ENCODE measurements at places on chromosomes 1 and 21. TPM values are rescaled to one million over a fixed set of nuclear protein-coding genes. Genes with fewer than 3 reads are reported as not detected.

- H3K27me3 ChIP-seq = no peaks in the 10 kb centered on the region
- peak overlapping the region; percentile 63 for H3K4me3 ChIP-seq
- DNase-seq = peak; percentile 61
- no peaks in the 10 kb centered on the region for H3K36me3 ChIP-seq
Observed at GRCh38 chr1:45359882-45360513, 19.8 kb upstream of the MUTYH start.

- no peak overlapping the region for H3K4me3 ChIP-seq
- no peaks in the 10 kb centered on the region for H3K27me3 ChIP-seq
- DNase-seq = peak; percentile 4
- H3K36me3 ChIP-seq = no peaks in the 10 kb centered on the region
- H3K4me1 ChIP-seq = peaks cover 43% of the 10 kb centered on the region
- H3K27ac ChIP-seq = no peak overlapping the region
Observed at GRCh38 chr21:16192902-16193301, 463.1 kb downstream of the USP25 start.

DNA sequence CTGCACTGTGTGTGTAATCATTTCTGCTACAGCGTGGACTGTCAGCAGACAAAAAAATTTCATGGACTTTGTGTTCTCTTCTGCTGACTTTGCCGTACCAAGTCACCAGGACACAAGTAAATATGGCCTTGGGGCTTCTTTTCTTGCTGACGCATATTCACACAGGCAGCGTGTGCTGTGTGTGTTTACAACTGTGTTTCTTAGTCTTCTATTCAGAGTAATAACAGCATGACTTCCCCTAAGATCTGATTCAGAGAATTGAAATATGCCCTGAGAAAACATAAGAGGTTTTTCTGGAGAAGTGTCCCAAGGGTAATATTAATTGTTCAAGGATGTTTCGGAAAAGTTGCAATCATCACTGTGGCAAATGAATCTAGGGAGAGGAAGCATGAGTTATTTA lies 47.1 kb upstream of the DYNLT5 start:
- DNase-seq = peak; percentile 81
- H3K27ac ChIP-seq = peak overlapping the region; percentile 60
- H3K4me3 ChIP-seq = peak overlapping the region; percentile 45
- H3K36me3 ChIP-seq = peaks cover 16% of the 10 kb centered on the region
- peaks cover 21% of the 10 kb centered on the region for H3K4me1 ChIP-seq

DNA sequence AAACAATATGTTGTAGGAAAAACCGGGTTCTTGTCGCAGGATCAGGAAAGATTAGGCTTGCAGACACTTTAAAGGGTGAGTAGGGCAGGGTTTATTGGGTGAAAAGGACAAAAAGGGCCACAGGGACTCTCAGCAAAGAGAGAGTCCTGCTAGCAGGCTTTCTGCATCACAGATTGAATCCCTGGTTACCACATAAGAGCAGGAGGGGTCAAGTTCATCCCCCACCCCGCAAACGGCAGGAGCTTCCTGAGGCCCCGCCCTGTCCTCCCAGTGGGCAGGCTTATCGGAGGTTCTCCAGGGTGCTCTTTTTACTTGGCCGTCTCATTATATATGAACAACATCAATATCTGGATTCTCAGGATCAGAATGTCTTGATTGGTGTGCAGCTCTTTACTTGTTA lies 47.7 kb downstream of the SYCP1 start:
- H3K36me3 ChIP-seq = no peaks in the 10 kb centered on the region
- H3K27ac ChIP-seq = no peak overlapping the region
- peak overlapping the region; percentile 20 for H3K4me3 ChIP-seq
- peaks cover 9% of the 10 kb centered on the region for H3K27me3 ChIP-seq
- peaks cover 8% of the 10 kb centered on the region for H3K4me1 ChIP-seq

DNA sequence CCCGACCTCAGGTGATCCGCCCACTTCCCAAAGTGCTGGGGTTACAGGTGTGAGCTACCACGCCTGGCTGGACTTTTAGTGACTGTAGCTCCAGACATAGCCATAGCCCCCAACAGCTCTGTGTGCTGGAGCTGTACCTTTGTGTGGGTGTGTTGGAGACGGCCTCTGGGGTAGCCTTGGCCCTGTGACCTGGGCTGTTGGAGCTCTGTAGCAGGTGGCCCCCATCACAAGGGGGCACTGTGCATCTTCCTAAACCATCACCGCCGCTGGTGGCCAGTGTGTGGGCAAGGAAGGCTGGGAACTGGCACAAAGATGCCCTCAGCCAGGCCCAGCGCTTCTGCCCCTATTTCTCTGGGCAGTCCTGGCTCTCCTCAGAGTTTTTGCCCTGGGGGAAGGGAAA lies 38.4 kb upstream of the FOXO6 start:
- DNase-seq = peak; percentile 10
- peaks cover 35% of the 10 kb centered on the region for H3K4me1 ChIP-seq
- no peak overlapping the region for H3K4me3 ChIP-seq
- H3K27ac ChIP-seq = no peak overlapping the region
- no peaks in the 10 kb centered on the region for H3K36me3 ChIP-seq
- peaks cover 18% of the 10 kb centered on the region for H3K27me3 ChIP-seq

- peaks cover 89% of the 10 kb centered on the region for H3K4me1 ChIP-seq
- H3K27ac ChIP-seq = peak overlapping the region; percentile 80
- peak; percentile 13 for DNase-seq
- no peak overlapping the region for H3K4me3 ChIP-seq
- no peaks in the 10 kb centered on the region for H3K27me3 ChIP-seq
- peaks cover 5% of the 10 kb centered on the region for H3K36me3 ChIP-seq
Observed at GRCh38 chr21:28431527-28432200, 561.0 kb downstream of the LTN1 start.

DNA sequence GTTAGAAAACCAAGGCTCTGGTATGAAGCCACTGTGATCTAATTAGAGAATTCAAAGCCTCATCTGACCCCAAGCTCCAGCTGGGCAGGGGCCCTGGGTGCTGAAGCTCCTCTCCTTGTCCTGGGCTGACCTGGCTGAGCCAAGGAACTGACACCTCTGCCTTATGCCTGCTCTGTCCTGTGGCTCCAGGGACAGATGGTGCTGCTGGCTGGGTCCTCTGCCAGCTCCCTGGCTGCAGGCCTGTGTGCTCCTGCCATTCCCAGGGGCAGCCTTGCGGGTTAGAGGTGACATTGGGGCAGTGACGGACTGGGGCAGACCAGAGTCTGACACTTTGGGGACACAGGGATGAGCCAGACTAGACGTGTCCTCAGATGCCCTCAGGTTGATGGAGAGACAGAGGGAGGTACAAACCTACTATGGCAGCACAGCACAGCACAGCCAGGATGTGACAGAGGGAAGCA lies 11.8 kb downstream of the ACOT11 start:
- H3K36me3 ChIP-seq = peaks cover 7% of the 10 kb centered on the region
- no peak overlapping the region for H3K4me3 ChIP-seq
- peaks cover 7% of the 10 kb centered on the region for H3K4me1 ChIP-seq
- no peaks in the 10 kb centered on the region for H3K27me3 ChIP-seq

DNA sequence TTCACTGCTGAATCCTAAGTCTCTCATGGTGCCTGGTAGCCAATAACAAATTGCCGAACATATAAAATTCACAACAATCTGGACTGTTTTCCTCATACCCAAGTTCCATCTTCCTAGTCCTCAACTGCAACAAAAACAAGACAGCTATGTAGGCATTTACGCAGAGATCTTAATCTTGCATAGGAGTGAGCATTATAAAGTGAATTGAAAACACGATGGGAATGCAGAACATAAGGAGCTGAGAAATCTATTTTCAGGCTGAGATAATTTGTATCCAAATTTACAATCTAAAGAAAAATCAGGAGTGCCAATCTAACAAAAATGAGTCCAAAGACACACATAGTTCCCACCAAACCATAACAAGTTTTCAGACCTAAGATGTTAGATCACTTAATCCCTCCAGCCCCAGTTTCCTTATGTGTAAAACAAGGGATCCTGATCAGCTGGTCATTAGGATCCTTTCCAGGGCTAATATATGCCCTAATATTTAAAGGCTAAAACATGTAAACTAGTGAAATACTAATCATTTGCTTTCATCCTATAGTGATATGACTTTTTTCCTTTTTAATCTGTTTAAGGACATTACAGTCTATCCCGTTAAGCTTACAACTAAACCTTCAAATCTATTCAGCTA lies 1.9 kb downstream of the SLC16A1 start:
- H3K4me1 ChIP-seq = peaks cover 53% of the 10 kb centered on the region
- H3K36me3 ChIP-seq = peaks cover 21% of the 10 kb centered on the region
- peak; percentile 4 for DNase-seq
- H3K27me3 ChIP-seq = peaks cover 4% of the 10 kb centered on the region
- peak overlapping the region; percentile 98 for H3K27ac ChIP-seq

DNA sequence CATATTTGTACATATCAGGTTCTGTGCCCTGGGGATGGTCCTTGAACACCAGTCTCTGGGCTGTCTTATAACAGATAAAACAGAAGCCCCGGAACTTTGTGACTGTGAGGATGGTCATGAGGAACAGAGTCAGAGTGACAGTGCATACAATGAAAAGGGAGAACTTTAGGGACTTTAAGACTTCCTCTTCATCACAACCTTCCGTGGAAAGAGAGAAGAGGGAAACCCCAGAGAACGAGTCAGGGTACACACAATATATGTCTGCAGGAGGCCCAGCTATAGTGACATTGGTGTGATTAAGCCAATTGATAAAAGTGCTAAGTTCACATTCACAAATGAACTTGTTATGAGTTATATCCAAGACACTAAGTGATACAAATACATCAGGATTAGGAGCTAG lies 32.1 kb downstream of the TLR5 start:
- peaks cover 48% of the 10 kb centered on the region for H3K27me3 ChIP-seq
- 0 out of 2 replicates have a peak, but pooled peaks cover 5% of the 10 kb centered on the region for H3K36me3 ChIP-seq
- no peak overlapping the region for H3K27ac ChIP-seq
- no peak overlapping the region for H3K4me3 ChIP-seq

DNA sequence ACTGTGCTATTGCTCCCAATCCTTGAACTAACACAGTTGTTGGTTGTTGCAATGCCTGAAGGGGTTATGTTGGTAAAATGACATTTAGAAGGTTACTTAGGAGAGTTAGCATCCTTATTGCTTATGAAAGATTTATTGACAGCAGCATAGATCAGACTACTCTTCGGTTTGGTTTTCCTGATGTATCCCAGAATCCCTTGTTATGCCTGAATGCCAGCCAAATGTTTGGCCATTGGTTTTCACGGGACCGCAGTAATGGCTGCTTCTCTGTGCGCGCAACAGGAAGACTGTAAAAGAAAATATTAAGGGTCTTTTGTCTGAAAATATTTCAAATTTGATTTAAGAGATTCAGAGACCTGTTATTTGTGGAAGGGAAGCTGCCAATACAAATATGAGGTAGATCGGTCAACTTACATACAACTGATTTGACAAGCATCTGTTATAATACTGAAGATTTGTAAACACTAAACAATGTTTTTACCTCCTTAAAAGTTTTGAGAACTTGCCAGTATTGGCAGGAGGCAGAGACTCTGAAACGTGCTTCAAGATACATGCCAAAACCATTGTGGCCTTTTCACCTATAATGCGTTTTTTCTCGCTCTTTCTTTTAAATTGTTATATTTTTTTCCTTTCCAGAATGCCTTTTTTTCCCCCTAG lies 8.3 kb downstream of the NFIA start:
- 0 out of 2 replicates have a peak, but pooled peaks cover 16% of the 10 kb centered on the region for H3K36me3 ChIP-seq
- no peak overlapping the region for H3K4me3 ChIP-seq
- peaks cover 23% of the 10 kb centered on the region for H3K4me1 ChIP-seq
- DNase-seq = no peak
- no peaks in the 10 kb centered on the region for H3K27me3 ChIP-seq

- H3K27me3 ChIP-seq = peaks cover 8% of the 10 kb centered on the region
- no peak overlapping the region for H3K4me3 ChIP-seq
- DNase-seq = no peak
- H3K36me3 ChIP-seq = no peaks in the 10 kb centered on the region
- H3K4me1 ChIP-seq = peaks cover 24% of the 10 kb centered on the region
Observed at GRCh38 chr1:12052997-12053686, 10.0 kb upstream of the TNFRSF8 start.

CELF3 gene
- total RNA-seq = not detected

FAM151A gene
- total RNA-seq = not detected

MPZ gene
- total RNA-seq = 0.51 TPM

RGS8 gene
- not detected for total RNA-seq

IL24 gene
- total RNA-seq = not detected

All from HFFc6 (cell line).